ENCODE measurements at places on chromosomes 12 and 14.

DNA sequence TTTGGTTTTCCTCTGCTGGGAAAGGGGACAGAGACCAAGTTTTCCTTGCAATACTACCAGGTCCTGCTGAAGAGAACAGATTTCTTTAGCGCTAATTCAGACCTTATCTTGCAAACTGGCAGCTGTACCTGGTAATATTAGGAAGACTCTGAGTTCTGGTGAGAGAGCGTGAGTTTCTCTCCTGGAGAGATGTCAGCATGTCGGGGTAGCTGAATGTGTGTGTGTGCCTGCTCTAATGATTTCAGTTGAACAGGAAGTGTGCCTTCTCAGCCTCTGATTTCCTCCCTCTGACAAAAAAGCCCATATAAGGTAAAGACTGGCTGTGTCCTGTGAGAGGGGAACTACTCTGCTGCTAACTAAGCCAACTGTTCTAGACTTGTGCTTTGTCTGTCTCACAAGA lies 10.3 kb upstream of the ERP27 start:
- DNase-seq, result peak; percentile 54

DNA sequence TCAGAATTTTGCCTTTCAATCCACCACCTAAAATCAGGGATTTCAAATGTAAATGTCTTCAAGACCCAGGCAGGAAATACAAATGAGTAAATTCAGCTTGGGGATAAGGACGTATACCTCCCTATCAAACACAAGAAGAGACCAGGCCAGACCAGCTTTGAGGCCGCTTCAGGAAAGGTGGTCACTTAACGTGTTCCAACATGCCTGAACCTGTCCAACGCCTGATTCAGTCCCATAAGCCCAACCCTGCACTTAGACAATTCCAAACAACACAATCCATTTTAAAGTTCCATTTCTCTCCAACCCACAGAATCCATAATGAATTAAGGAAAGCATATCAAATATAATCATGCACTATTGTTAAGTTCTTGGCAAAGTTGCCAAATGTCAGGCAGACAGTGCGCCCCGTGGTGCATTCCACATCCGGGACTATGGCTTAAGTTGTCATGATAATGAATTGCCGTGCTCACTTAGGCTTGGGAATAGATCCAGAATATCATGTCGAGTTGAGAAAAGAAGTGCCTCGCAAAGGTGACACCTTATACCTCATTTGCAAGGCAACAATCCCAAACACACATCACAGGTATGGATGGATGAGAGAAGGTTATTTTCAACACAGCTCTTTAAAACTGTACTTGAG lies 35.5 kb downstream of the CCDC60 start:
- DNase-seq, result no peak

DNA sequence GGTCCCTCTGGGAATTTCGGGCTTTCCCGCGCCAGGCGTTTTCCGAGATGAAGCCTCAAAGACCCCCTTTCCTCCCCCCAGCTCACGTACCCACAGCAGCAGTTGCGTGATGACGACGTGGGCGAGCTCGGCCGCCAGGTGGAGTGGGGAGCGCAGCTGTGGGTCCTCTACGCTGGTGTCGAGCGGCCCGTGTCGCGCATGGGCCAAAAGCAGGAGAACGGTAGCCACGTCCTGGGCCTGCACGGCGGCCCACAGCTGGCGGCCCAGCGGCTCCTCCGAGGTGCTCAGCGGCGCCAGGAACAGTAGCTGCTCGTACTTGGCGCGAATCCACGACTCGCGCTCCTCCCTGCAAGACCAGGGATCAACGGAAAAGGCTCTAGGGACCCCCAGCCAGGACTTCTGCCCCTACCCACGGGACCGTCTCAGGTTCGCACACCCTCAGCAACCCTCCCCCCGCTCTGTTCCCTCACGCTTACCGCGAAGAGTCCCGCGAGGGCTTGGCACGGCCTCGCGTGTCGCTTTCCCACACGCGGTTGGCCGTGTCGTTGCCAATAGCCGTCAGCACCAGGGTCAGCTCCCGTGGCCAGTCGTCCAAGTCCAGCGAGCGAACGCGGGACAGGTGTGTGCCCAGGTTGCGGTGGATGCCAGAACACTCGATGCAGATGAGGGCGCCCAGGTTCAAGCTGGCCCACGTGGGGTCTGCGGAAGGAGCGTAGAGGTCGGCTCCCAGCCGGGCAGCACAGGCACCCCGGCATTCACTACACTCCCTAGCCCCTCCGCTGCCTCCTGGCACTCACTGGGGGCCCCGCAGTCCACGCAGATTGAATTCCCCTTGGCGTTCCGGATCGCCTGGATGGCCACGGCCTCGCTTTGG lies 11.4 kb downstream of the AGAP2 start:
- no peak for DNase-seq

- no peak for DNase-seq
Measured at GRCh38 chr12:130970908-130971233, 17.2 kb downstream of the ADGRD1 start.

DNA sequence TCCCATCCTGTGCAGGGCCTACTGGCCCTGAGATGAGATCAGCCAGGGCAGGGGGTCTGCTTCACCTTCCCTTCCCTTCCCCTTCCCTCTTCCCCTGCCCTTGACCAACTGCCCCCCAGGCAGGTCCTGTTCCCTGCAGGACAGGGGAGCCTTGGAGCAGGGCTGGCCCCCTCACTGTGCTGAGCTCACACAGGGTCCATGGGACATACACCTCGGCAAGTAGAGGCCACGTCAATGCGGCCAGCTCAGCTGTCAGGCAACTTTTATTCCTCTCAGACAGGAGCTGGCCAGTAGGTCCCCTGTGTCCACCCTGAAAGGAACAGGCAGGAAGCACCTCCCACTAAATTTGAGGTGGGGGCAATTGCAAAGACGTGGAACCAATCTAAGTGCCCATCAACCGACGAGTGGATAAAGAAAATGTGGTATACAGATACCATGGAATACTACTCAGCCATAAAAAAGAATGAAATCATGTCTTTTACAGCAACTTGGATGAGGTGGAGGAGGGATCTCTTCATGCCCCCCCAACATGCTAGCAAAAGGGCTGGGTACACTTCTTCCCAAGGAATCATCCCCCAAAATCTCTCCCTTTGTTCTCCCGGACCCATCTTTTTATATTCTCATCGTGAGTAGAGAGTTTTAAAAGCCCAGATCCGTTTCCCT lies 148.7 kb downstream of the BCL11B start:
- no peak for DNase-seq

DNA sequence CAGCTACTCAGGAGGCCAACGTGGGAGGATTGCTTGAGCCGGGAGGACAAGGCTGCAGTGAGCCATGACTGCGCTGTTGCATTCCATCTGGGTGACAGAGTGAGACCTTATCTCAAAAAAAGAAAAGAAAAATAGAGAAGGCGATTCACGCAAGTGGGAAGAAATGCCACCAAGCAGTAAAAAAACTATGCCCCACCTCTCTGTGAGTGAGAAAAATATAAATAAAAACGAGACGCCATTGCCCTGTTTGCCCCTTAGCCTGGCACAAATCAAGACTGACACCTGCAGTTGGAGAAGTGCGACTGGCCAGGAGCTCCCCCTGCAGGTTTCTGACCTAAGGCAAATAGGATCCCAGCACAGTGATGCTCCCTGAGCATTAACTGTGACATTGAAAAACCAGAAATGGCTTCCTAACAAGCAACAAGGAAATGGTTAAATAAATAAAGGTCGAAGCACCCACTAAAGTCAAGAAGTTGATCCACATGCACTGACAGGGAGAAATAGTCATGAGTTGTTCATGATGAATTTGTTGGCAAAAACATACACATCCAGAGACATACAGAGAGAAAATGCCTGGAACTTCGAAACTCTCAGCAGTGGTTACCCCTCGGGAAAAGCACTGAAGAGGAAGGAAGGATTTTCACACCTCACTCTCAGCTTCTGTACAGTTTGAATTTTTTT lies 21.1 kb downstream of the GSC start:
- DNase-seq, result no peak

DNA sequence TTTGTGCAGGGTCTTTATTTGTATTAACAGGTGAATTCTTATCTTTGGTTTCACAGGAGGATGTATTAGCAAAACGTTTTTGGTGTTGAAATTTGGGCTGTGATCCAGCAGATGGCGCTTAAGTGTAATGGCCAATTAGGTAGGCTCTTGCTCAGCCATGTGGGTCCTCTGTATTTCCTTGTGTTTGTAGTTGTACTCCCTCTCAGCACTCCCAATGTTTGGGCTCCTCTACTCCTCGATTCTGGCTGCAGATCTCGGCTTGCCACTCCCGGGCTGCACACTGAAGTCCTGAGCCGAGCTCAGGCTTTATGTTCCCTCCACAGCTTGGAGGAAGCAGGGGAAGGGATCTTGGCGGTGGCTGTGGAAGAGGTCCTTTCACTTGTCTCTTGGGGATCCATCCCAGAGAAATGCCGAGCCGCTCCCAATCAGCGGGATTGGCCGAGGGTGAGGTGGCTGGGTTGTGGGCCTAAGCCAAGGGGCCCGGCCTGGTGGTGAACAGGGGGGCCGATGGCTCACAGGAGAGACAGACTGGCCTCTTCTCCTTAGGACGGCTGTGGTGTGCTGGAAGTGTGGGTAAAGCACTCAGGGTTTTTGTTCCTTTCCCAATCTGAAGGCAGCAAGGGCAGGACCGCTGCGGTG lies 133.7 kb downstream of the AEBP2 start:
- no peak for DNase-seq

DNA sequence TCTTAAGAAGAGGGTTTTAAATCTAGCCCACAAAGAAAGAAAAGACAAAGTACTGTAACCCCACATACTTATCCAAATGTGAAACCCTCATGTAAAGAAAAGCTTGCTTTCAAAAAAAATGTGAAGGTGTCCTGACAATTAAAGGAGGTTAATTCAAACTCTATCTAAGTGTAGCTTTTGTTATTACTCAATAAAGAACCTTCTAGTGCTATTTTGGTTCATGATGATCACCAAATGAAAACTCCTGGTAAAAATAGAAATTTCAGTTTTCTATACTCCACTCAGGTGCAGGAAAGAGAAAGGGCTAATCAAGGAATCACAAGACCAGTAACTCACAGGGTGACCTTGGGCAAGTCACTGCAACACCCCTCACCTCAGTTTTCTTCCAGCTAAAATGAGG lies 1.6 kb downstream of the STAB2 start:
- DNase-seq, result no peak

DNA sequence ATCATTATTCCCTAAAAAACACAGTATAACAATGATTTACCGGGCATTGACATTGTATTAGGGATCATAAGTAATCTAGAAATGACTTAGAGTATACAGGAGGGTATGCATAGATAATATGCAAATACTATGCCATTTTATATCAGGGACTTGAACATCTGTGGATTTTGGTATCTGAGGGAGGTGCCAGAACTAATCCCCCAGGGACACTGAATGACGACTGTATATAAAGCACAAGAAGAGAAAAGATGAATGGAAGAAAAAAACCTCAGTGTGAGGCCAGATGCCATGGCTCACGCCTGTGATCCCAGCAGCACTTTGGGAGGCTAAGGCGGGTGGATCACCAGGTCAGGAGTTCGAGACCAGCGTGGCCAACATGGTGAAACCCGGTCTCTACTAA lies 25.5 kb upstream of the COX6A1 start:
- DNase-seq, result no peak

- no peak for DNase-seq
Measured at GRCh38 chr14:65949711-65950516, 536.3 kb upstream of the CCDC196 start.

DNA sequence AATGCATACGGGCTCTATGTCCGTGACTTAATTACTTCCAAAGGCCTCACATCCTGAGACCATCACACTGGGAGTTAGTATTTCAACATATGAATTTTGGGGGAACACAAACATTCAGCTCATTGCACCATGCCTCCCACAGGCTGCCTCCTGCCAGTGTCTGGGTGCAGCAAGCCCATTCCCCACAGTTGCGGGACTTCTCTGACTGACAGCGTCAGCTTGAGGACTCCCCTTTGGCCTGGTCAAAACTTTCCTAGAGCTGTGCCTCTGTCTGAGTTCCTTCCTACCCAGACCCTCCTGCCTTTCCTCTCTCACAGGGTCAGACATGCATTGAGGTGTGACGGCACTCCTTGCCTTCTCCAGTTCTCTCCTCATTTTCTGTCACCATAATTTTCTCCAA lies 27.4 kb downstream of the PPP1R36 start:
- no peak for DNase-seq

GRCh38 chr12:116459011-116459875 lies 99.9 kb upstream of the MAP1LC3B2 start:
- DNase-seq, result no peak

GRCh38 chr14:93685121-93685895 lies 103.0 kb downstream of the PRIMA1 start:
- no peak for DNase-seq

- DNase-seq, result no peak
Measured at GRCh38 chr12:3148366-3149000, 71.3 kb downstream of the TSPAN9 start.

DNA sequence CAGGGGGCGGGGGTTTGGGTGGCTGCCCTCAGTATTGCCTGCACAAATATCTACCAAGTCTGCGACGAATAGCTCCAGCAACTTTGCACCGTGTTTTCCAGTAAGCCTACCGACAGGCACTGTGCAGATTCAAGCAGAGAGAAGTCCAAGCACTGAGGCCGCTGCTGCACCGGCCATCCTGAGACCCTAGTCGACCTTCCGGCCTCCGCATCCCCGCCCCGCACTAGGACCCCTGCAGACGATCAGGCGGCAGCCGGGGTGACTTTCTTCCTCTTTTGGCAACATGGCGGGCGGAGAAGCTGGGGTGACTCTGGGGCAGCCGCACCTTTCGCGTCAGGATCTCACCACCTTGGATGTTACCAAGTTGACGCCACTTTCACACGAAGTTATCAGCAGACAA lies at the start of gene EIF2S3B:
TSS of gene EIF2S3B (plus strand) at position 271 of the 400 bp plus-strand sequence. CDS start at position 284, 13 bp downstream.
- no peak for DNase-seq

DNA sequence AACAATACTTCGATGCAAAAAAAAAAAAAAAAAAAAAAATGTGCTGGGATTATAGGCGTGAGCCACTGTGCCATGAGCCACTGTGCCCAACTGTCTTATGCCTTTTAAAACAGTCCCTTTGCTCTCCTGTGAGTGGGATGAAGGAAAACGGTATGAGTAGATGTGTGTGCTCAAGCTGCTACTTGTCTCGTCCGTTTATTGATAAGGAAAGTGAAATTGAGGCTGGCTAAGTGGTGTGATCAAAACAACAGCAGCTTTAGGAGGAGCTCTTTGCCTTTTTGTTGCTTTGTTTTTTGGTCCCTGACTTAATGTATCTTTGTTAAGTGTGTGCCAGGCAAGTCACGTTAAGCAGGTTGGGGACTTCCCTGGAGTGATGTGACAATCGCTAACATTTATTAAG lies 275.9 kb downstream of the TMEM132C start:
- no peak for DNase-seq

DNA sequence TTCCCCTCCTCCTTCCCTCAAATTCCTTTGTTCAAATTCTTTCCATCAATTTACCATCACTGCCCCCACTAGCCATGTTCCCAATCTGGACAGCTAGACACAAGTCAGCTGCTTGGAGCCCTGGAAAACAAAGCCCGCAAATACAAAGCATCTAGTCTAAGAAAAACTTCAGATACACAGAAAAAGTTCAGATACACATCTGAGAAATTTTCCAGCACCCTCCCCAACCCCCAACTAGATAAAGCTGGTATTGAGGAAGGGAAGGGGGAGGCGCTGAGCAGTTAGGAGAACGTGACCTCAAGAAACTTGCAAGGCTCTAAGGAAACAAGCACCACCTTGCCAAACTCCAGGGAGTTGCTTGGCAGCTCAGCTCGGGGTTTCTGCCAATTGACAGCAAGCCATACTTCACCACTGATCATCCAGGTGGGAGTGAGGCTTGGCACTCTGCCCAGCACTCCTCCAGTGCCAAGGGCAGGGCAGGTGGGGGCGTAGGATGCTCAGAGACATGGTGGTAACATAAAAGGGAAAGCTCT lies 5.1 kb upstream of the CNIH1 start:
- DNase-seq, result no peak

GRCh38 chr12:22935501-22935900 lies 310.5 kb downstream of the ETNK1 start:
- no peak for DNase-seq
